Stimulated activated memory B cell treated with anti-CD40 and anti-IgM and Interleukin-4, amounts not matched to agents 10 μg/mL and 1 μg/mL and 100 μg/mL, for 72 hours (primary cell): ENCODE measurements at places on chromosomes 2 and 18.

- ATAC-seq = peak; percentile 98
Measured at GRCh38 chr2:39492095-39492590, 55.1 kb upstream of the MAP4K3 start.

DNA sequence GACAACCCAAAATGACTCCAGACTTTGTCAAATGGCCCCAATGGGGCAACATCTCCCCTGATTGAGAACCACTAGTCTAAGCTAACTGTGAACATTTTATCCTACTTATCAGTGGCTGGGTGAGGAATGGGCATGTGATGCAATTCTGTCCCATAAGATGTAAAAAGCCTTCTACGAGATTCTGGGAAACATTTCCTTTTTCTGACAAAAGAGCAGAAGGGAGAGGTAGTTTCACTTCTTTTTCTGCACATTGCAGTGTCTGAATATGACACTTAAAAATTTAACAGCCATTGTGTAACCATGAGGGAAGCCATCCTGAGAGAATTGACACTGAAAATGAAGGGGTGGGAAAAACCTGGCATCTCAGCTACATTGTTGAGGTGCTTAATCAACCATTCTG, 17.3 kb upstream of the MARCHF4 start:
- no peak for ATAC-seq

- ATAC-seq = no peak
Measured at GRCh38 chr2:68594674-68595492, 48.5 kb upstream of the PROKR1 start.

- no peak for ATAC-seq
Measured at GRCh38 chr18:9742524-9743131, 34.5 kb downstream of the RAB31 start.

DNA sequence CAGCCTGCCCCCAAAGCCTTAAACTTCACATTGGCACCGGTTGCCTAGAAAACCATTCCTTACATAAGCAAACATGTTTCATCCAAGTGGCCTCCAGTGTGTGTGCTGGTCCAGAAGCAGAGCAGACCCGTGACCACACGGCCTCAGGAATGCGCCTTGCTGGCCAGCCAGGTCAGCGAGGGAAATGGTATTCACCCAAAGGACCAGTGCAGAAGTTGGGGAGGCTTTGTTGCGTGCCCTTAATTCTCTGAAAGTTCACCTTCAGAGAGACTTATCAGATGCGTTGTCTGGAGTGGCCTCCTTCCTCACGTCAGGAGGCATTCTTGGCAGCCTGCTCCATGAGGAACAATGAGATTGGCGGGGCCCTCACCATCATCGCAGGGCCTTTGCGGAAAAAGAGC, 25.9 kb downstream of the NRP2 start:
- no peak for ATAC-seq

- ATAC-seq = no peak
Measured at GRCh38 chr18:55206927-55207326, 247.7 kb upstream of the CCDC68 start.

DNA sequence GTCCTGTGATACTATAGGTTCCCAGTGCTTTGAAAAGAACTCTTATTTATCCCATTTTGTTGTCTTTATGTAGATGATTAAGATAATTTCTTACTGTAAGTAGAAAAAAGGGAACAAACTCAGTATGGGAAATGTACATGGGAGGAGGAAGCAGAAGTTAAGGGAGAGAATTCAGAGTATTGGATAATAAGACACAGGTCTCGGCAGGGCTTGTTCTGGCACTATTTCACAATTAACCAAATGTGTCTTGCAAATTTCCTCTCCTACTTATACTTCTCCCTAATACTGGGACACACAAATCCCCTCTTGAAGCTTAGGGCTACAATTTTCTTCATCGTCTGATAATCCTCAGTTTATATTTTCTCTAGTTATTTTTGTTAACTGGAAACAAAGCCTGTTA, 744.0 kb downstream of the ADCYAP1 start:
- ATAC-seq = no peak

DNA sequence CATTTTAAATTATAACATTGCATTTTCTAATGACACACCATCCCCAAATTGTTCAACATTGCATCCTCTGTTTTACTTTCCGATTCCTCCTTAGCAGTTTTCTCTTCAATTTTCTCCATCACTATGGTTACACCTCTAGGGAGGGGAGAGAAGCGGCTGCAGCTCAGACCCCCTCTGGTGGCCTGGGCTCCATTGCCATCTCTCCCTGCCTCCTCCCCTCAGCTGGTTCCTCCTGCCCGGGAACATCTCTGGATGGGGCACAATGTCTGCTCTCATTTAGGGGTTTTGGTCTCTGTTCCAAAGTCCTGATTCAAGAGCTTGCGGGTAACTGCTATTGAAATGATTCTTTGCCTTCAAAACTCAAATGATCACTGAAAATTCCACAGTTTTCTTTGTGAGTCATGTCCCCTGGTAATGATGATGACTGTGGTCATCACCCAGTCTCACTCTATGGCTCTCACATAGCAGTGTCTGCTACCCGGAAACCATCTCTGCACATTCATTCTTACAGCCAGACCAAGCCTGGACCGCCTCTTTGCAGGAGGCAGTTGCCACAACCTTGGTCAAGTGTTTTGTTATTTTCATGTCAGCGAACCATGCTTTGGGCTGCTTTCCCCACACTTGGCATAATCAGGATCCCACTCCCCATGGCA, 263.9 kb downstream of the ALPK2 start:
- no peak for ATAC-seq

DNA sequence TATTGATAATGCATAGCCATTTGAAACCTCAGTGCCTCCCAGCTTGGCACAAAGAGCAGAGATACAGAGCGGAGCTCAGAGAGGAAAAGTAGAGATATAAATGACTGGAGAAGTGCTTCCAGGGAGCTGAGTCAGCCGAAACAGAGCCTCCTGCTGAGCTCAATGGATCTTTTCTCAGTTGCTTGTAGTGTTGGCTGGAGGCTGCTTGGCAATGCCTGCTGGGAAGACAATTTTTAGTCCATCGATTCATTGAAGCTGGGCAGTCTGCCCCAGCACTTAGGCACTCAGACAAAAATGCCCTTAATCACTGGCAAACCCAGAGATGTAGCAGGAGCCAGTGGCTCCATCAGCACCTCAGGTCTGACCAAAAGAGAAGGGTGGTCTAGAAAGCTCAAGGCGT, 81.3 kb upstream of the SETBP1 start:
- ATAC-seq = no peak

DNA sequence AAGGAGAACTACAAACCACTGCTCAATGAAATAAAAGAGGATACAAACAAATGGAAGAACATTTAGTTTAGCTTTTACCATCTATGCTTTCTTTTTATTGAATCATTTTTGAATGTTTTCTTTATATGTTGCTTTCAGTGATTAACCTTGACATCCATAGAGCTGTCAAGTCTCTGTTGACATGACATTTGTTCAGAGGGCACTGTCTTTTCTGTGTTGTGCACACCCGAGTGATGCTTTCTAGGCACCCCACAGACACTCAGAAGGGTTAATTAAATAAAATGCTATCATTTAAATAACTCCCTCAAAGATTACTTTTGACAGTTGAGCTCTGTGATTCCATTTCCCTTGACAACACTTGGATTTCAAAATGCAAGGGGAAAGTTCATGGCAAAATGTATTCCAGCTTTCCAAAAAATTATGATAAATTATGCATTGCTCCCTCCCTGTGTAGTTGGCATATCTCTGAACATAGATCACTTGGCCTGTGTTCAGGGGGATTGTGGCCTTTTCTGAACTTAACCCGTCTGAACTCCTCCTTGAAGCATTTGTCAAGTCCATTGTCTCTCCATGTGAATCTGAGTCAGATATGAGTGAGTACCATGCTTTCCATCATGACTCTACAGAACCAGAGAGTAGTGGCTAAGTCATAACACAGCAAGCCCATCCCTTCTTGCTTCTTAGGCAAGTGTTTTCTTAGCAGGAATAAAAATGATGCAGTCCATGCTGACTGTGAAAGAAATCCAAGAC, 372.6 kb downstream of the RPRM start:
- ATAC-seq = no peak

DNA sequence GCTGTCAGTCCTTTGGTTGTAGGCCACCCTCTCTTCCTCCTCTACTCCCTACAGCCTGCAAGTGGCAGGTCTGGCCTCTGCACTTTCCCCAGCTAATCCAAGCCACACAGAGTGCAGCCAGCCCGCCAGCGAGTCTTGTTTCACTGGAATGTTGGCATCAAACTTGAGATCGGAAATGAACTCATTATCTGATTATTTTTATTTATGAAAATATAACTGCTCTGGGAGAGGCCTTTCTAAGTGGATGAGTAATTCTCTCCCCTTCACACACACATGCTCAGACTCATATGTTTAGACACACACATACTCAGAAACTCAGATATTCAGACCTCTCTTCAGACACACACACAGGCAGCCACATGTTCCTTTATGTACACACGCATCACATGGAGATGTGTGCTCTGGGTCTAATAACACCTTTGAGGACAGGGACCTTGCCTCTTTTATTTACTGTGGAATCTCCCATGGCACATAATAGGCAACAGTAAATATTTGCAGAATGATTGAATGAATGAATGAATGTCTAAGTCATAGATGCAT, 151.3 kb downstream of the ZFP36L2 start:
- ATAC-seq = no peak

DNA sequence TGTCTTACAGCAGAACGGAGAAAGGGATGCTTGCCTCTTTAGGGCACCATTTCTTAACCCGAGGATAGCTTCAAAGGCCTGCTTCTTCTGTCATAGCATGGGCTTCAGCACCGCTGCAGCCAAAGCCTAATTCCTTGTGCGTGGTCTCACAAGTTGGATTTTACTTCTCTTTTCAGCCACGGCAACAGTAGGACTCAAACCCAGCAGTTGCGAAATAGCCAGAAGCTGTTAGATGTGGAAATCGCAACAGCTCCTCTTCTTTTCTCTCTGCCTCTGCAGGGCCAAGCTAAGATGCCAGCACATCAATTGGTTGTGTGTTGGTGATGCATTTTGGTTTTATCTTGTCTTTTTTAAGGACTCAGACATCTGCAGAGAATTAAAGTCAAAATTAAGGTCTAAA, 3.1 kb downstream of the NRXN1 start:
- no peak for ATAC-seq

DNA sequence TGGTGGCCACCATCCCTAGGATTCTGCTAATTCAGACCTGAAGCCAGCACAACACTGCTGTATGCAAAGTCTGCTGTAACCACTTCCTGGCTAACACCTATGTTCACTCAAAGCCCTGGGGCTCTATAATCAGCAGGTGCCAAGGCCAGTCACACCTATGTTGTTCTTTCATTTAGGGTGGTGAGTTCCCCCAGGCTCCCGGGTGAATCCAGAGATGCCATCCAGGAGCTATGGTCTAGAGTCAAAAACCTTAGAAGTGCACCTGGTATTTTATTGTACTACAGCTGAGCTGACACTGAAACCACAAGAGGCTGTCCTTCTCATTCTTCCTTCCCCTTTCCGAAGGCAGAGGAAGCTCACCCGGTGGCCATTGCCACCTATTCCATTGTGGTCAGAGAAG, 46.2 kb upstream of the CCDC141 start:
- ATAC-seq = peak; percentile 98

DNA sequence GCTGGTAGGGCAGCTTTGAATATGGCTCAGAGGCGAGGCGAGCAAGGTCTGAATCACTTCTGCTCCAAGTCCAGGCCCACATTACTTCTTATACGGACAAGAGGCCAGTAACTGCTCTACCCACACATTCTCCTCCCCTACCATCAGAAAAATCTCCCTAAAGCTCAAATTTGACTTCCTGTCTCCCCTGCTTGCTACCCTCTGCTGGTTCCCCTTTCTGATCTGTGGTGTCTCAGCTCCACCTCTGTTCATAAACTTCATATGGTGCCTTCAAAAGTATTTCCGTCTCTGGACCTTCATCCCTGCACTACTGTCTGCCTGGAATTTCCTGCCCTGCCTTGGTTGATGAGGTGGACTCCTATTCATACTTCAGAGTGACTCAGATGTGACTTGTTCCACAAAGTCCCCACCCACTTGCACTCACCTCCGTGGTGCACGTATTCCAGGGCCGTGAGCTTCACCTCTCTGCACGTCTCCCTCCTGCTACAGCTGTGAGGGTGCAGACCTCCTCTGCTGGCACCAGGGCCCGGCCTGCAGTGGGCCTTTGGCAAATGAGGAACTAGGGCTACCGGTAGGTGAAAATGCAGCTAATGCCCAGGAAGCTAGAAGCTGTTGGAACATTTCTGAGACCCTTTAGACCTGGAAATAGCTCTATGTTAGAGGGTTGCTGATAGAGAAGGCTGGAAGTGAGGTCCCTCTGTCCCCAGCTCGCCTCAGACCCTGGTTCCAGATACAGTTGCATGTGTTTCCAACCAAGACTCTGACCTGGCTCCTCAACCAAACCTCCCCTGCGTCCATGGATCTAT, 24.6 kb upstream of the KCMF1 start:
- peak; percentile 91 for ATAC-seq

- no peak for ATAC-seq
Measured at GRCh38 chr2:161650116-161651015, 26.1 kb downstream of the SLC4A10 start.

GRCh38 chr2:190432567-190433231, 24.5 kb downstream of the MFSD6 start:
- ATAC-seq = no peak

GRCh38 chr18:32355896-32356295, 114.8 kb downstream of the GAREM1 start:
- ATAC-seq = no peak

DNA sequence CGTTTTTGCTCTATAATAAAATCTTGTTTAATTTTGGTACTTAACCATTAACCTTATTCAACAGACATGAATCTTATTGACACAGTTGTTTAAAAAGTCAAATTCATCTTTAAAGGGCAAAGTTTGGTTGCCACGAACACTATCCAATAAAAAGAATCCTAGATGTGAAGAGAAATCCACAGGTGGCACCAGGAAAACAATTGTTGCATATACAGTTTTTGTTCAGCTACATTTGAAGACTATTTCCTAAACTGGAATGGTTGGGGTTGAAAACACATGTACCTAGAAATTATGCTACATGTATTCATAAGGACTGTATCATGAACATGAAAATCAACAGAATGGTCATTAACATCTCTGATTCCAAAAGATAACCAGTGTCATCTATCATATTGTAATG, 71.1 kb upstream of the GULP1 start:
- no peak for ATAC-seq

DNA sequence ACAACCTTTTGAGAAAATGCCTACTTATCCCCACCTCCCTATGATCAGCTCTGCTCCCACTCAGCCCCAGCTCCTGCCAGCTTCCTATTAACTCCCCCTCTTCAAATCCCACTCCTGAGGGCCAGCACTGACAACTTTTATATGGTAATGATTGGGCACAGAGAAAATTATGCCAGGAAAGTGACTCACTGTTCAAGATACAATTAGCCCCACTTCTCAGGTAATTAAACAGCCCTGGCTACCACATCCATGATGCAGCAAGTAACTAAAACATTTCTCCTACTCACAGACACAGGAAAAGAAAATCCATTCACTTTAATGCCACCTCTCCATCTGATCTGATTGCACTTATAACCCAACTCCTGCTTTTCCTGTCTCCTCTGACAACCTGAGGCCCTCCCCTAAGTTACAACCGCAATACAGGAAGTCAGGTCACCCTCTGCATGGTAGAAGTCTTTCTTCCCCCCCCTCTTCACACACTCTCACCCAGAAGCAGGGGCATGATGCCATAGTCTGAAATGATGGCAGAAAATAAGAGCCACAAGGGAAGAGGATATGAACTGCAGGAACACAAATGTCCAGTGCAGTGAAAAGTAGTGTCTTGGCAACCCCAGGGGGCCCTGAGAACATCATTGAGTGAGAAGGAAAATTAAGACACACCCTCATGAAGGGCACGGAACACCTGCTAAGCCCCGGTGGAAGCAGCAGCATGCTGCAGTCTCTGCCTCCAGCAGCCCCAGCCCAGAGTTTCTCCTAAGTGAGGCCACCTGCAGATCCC, 54.4 kb downstream of the STK39 start:
- peak; percentile 63 for ATAC-seq
